ENCODE measurements at places on chromosomes 5 and 9.

DNA sequence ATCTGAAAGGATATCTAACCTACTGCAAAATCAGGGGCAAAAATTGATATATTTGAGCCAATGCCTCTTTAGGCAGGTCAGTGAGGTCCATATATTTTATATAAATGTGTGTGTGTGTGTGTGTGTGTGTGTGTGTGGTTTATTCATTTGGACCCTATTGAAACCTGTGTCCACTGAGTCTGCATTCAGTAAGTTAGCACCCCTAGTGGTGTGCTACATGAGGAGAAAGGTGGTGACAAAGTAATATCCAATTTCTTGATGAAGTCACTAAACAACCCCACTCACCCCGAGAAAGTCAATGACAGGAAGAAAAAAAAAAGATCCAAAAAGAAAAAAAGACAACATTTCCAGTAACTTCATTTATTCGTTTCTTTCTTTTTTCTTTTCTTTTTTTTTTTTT is 4.1 kb downstream of the FBXW11 start:
- DNase-seq: no peak

GRCh38 chr9:120643061-120643460 is 63.1 kb upstream of the CDK5RAP2 start:
- DNase-seq: no peak

DNA sequence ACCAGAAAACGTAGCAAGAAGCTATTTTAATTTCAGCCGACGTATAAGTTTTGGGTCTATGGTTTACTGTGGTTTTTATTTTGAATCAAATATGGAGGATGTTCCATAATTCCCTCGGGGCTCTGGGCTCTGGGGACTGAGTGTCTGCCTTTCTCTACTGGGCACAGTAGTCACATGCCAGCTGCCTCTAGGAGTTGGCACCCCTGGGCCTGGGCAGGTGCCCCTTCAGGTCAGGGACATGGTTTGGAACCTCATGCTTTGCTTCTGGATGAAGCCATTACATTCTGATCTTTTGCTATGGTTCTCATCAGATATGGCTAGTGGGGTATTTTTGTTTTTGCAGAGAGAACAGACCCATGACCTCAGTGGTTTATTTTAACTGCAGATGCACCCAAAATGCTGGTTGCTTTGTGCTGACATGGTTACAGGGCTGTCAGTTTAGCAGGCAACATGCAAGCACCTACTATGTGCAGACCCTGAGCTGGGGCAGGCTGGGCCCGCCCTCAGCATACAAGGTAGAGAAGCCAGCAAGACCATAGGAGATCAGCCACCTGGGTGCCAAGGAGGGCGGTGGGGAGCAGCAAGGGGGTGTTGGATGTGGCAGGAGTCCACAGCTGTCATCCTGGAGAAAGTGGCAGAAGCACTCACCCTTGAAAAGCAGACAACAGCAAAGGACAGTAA is 54.5 kb upstream of the PSD2 start:
- peak; percentile 38 for DNase-seq

DNA sequence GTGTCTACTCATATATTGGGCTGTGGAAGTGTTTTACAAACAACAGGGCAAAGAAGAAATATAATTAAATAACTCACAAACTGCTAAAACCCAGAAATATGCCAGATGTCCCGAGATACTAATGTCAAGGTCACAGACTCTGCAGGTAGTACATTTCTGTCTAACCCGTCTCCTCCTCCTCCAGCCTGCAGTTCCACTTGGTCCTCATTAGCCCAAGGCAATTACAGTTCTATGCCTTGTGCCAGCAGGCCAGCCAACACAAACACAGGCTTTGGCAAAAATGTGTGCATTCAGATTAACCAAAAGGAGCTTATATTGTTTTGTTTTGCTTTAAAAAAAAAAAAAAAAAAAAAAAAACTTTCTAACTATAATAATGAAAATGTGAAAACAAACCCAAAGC is 148.8 kb downstream of the MYO10 start:
- DNase-seq: no peak

GRCh38 chr5:9314558-9314957 is 231.3 kb downstream of the SEMA5A start:
- DNase-seq: no peak

DNA sequence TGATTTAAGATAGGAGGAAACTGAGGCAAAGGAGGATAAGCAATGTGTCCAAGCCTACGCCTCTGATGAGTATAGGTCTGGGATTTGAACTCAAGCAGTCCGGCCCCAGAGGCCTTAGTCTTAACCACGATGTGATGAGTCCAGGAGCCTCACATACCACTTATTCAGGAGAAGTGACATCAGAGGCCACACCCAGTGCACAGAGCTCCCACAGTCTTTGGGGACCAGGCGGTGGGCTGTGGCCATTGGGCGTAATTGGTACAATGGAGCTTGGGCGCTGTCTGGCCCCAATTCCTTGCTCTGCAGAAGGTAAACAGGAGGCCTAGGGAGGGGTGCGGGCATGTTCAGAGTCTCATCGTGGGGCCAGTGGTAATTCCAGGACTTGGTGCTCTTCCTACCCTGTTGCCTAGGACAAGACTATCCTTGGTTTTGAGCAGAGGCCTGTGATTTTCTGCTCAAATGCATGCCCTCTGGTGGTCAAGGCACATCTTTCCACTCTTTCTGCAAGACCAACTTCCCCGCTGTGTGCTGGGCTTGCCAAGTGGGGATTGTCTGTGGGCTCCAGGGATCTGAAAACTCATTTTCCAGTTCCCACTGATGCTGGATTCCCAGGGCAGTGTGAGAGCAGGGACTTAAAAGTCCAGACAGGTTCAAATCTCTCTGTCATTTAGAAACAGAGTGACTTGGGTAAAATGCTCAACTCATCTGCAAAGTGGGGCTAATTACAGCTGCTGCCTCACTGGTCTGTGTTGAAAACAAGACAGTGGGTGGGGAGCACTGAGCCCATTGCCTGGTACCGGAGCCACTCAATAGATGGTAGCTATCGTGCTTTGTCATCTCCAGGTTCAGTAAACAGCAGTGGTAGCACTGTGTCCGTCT is 15.8 kb downstream of the NDST1 start:
- DNase-seq: peak; percentile 53

GRCh38 chr9:88577256-88578120 is 42.5 kb downstream of the NXNL2 start:
- no peak for DNase-seq

DNA sequence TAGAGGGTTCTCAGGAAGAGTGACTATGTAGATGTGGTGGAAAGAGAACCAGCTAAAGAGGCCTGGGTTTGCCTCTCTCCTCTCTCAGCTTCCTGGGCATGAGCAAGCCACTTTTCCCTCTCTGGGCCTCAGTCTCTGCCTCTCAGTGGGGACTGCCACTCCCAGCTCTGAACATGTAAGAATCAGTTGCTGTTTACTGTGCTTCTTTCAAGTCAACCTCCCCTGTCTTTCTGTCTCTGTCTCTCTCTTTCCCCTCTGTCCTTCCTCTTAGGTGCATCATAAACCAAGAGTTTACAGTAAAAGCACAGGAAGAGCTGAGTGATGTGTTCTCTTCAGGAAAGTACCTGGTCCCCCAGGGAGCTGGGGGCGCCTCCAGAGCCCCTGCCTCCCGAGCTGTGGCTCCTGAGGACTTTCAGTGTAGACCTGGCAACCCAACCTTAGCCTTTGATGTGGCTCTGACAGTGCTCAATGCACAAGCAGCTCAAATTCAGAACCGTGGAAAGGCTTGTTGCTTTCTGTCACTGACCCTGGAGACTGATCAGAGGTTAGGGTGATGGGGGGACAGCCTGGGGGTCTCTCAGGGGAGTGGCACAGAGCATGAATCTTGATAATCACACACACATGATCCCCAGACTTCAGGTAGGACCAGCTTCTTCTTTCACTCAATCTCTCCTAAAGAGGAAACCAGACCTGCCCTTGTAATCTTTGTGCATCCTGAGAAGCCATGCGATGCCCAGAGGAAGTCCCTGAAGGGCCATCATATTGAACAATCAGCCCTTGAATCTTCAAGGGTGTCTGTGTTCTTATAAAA is 59.4 kb upstream of the TNFSF8 start:
- no peak for DNase-seq

DNA sequence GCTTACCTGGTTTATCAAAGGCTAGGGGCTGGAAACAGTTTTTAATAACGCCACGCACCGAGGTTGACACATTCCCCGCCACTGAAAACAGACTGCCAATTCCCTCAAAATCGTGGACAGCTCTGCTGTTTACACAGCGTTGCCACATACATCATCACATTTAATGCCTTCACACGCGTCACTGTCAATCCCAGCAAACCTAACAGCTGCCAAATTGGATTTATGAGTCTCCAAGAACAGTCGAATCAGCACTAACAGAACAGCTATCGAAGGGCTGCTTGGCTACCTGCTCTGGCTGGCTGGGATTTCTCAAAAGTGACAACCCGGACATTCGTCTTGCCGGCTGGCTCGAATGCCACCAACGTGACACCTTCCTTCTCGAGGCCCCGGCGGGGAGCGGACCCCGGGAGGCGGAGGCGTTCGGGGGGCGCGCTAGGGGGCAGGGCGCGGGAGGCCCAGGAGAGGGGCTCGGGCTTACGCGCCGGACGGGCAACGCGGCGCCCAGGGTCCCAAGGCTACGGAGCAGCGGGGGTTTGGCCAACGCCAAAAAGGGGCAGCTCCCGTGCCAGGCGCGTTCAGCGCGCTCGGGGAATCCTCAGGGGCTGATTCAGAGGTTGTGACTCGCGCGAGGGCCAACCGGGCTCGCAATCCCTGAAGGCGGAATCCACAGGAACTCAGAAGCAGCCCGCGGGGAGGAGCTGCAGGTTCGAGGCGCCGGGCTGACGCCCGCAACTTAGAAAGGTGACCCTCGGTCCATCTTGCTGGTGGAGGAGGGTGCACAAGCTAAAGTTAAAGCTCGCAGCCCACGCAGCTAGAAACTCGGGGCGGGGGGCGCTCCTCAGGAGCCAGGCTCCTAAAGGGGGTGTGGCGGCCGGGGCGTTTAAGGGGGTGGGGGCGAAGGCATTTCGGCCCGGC is 1.2 kb downstream of the CDC14B start:
- DNase-seq: peak; percentile 72

DNA sequence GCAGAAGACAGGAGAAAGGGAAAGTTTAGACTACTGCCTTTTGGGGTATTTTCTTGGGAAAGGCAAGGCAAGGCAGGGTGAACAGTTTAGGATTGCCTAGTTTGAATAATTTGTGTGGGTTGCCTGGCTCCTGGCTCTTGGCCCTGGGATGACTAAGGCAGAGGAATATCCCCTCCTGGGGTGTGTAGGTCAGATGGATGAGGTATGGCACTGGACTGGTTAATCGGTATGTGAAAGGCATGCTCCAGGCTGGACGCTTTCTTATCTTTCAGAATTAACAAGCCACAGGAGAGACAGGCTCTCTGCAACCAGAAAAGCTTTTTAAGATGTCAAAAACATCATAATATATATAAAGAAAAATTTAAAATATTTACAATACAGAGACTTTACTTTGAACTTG is 58.6 kb downstream of the STARD4 start:
- DNase-seq: no peak

DNA sequence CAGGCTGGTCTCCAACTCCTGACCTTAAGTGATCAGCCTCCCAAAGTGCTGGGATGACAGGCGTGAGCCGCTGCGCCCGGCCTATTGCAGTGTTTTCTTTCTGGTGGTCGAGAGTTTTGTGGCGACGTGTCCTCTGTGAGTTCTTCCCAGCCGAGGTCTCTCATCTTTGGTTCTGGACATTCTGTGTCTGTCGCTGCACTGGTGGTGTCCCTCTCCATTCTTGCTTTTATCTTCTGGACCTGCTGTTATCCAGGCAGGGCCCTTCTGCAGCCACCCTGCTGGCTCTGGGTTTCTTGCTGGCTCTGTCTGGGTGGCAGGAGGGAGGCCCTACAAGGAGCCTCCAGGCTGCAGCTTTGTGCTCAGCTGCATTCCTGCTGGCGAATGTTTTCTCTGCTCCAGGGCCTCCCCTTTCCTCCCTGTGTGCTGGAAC is 49.1 kb upstream of the EXOC3 start:
- no peak for DNase-seq

GRCh38 chr5:94993491-94993890 is 291.4 kb downstream of the MCTP1 start:
- DNase-seq: no peak

- DNase-seq: no peak
Observed at GRCh38 chr5:103569313-103570060, 6.9 kb upstream of the NUDT12 start.

DNA sequence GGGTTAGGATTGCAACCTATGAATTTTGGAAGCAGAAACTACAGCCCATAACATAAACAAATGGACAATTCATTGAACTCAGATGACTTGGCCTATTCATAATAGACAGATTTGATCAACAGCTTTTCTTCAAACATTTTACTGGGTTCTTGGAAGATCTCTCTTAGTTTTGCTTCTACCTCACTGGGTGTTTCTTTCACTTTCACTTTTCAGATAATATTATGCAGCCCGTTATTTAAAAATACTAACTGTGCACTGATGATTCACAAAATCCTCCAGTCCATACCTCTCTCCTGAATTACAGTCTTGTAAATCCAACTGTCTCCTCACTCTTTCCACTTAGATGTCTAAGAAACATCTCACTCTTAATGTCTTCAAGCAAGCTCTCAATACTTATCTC is 183.5 kb upstream of the IRX1 start:
- no peak for DNase-seq

- DNase-seq: no peak
Observed at GRCh38 chr9:121944711-121945191, 148.4 kb downstream of the TTLL11 start.

- DNase-seq: no peak
Observed at GRCh38 chr9:79490657-79491248, 81.0 kb upstream of the TLE4 start.

DNA sequence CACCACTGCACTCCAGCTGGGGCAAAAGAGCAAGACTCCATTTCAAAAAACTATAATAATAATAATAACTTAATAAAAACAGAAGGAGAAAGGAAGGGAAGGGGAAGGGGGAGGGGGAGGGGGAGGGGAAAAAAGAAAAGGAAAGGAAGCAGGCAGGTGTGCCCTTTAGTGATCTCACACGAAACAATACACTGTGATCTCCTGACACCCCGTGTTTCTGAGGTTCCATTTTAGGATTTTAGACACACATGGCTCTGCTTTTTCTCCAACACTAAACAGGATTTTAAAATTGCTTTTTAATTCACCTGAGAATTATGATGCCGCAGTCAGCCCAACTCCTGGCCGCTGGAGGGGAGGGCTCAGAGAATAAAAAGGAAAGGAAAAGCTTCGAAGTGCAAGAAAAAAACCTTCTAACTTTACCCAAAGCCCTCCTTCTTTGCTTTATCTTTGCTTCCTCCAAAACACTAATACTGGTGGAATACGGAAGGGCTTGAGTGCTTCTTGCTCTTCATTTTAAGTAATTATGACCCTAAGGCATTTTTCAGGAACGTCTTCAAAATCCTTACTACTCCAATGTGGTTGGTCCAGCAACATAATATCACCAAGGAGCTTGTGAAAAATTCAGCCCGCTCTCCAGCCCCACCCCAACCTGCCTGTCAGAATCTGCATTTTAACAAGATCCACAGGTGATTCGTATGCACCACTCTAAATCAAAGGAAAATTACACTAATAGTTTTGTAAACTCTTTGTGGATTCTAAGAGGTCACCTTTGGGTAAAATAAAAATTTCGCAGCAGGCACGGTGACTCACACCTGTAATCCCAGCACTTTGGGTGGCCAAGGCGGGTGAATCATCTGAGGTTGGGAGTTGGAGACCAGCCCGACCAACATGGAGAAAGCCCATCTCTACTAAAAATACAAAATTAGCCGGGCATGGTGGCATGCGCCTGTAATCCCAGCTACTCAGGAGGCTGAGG is 66.0 kb downstream of the MYO10 start:
- no peak for DNase-seq
